ENCODE measurements at places on chromosomes 12 and 14.

- DNase-seq = peak; percentile 18
Measured at GRCh38 chr14:55103005-55103640, 25.9 kb upstream of the LGALS3 start.

DNA sequence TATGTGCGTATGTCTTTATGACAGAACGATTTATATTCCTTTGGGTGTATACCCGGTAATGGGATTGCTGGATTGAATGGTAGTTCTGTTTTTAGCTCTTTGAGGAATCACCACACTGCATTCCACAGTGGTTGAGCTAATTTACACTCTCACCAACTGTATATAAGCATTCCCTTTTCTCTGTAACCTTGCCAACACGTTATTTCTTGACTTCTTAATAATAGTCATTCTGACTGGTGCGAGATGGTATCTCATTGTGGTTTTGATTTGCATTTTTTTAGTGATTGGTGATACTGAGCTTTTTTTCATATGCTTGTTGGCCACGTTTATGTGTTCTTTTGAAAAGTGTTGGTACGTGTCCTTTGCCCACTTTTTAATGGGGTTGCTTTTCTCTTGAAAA lies 49.7 kb downstream of the FRS2 start:
- no peak for DNase-seq

GRCh38 chr12:120851444-120851843 lies 52.7 kb downstream of the SPPL3 start:
- no peak for DNase-seq

GRCh38 chr12:7162691-7163114 lies 26.8 kb upstream of the PEX5 start:
- no peak for DNase-seq

Measured in T-helper 1 cell (primary cell).